MCF 10A (cell line): ENCODE measurements at places on chromosomes 2 and 18.

- no peaks in the 10 kb centered on the region for H3K27me3 ChIP-seq
- peaks cover 5% of the 10 kb centered on the region for H3K36me3 ChIP-seq
- no peak for DNase-seq
- no peaks in the 10 kb centered on the region for H3K4me1 ChIP-seq
- H3K4me3 ChIP-seq = no peak overlapping the region
- no peak overlapping the region for H3K27ac ChIP-seq
Observed at GRCh38 chr2:226625946-226626345, 173.7 kb downstream of the IRS1 start.

GRCh38 chr2:162370931-162371330, 27.0 kb downstream of the GCA start:
- H3K36me3 ChIP-seq = no peaks in the 10 kb centered on the region
- H3K4me1 ChIP-seq = no peaks in the 10 kb centered on the region
- H3K4me3 ChIP-seq = no peak overlapping the region

GRCh38 chr18:62239475-62239874, 52.4 kb downstream of the RELCH start:
- no peak overlapping the region for H3K27ac ChIP-seq
- peaks cover 5% of the 10 kb centered on the region for H3K4me1 ChIP-seq
- H3K36me3 ChIP-seq = peaks cover 8% of the 10 kb centered on the region
- H3K4me3 ChIP-seq = no peak overlapping the region
- DNase-seq = no peak
- no peaks in the 10 kb centered on the region for H3K27me3 ChIP-seq

GRCh38 chr2:218880102-218880858, at the start of gene WNT10A:
WNT10A (plus strand) TSS chr2:218880852; CDS start chr2:218880996, 144 bp downstream.
- H3K4me1 ChIP-seq = peaks cover 21% of the 10 kb centered on the region
- H3K27ac ChIP-seq = no peak within 1 kb of the TSS
- H3K4me3 ChIP-seq = no peak within 1 kb of the TSS
- H3K27me3 ChIP-seq = no peaks in the 10 kb centered on the region
- no peak for DNase-seq

DNA sequence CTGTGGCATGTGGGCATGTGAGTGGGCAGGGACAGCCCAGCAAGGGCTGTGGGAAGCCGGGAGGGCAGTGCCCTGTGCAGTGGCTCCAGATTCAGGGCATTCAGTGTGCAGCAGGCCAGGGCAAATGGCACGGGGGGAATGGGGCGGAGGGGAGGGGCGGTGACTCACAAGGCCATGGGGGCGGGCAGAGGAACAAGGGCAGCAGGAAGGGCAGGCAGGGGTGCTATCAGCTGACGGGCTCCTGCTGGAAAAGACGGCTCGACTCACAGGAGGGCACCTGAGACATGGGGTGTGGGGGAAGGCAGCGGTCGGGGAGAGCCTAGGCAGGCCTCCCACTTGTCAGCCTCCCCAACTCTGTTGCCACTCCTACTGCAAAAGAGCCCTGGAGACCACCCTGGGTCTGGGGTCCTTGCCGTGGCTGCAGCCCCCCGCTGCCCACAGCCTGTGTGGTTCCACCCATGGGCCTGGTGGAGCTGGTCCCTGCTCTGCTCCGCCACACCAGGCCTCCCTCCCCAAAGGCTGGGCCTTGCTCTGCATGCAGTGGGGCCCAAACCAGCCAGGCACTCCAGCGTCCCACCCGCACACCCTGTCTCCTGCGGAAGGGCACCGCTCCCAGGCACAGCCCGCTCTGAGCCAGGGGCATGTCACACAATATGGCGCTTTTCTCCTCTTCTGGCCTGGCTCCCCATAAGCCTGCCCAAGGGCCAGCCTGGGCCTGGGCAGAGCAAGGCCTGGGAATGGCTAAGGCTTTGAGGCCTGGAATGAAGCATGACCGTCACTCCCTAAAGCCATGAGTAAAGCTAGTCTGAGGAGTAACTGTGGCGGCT, 25.9 kb downstream of the HS6ST1 start:
- H3K27me3 ChIP-seq = no peaks in the 10 kb centered on the region
- H3K4me1 ChIP-seq = peaks cover 6% of the 10 kb centered on the region
- no peak overlapping the region for H3K4me3 ChIP-seq
- peak; percentile 36 for DNase-seq
- no peak overlapping the region for H3K27ac ChIP-seq

GRCh38 chr2:174341293-174341994, 6.7 kb downstream of the SP9 start:
- no peak overlapping the region for H3K27ac ChIP-seq
- peaks cover 11% of the 10 kb centered on the region for H3K4me1 ChIP-seq
- peak overlapping the region; percentile 2 for H3K4me3 ChIP-seq
- no peaks in the 10 kb centered on the region for H3K27me3 ChIP-seq
- DNase-seq = peak; percentile 75
